Activated CD4-positive, alpha-beta T cell treated with anti-CD3 and anti-CD28 coated beads, Interleukin-2, amount 50 U/mL, for 48 hours (primary cell): ENCODE measurements at places on chromosomes 7 and 10.

DNA sequence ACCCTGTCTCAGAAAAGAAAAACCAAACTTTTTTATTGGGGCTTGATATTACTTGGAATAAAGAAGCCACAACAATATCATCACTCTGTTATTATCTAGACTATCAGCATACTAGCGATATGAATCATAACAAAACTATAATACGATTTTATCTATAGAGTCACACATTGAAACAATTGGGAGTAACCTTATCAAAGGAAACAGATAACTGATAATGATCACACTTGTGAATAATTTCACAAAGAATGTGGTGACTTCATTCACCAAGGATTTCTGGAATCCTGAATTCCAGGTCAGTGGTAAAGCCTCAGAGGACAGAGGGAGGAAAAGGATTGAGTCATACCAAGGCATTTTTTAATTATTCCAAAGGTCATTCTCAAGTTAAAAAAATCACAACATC is 32.1 kb upstream of the NMT2 start:
- no peak for DNase-seq

DNA sequence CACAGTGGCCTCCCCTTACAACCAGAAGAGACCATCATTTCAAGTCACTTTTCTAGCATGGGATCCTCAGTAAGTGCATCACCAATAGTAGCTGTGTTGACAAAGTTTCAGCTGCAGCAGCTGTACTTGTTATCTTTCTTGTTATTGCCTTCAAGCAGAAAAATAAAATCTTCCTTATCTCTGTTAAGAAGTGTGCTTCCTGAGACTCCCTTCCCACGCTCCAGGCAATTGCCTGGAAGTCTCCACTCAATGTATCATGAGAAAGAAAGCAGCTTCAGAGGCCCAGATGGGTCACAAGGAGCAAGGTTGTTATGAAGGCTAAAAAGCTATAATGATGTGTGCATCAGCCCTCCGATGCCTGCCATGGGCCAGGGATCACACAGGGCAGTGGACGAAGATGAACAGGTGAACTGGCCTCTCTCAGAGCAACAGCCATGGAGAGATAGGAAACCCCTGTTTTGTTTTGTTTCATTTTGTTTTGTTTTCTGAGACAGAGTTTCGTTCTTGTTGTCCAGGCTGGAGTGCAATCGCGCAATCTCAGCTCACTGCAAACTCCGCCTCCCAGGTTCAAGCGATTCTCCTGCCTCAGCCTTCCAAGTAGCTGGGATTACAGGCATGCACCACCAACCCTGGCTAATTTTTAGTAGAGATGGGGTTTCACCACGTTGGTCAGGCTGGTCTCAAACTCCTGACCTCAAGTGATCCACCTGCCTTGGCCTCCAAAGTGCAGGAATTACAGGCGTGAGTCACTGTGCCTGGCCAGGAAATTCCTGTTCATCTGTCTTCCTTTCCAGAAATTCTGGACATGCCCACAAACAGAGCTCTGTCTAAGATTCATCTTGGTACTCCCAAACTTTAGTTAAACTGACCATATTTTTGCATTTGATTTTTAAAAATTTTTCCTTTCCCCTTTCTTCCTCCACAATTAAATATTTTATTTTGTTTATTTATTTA is 340.5 kb downstream of the TNS3 start:
- no peak for DNase-seq

- no peak for DNase-seq
Measured at GRCh38 chr7:15554081-15554480, 7.7 kb downstream of the AGMO start.

GRCh38 chr10:79387974-79388850 is 40.9 kb downstream of the PPIF start:
- DNase-seq, result no peak

DNA sequence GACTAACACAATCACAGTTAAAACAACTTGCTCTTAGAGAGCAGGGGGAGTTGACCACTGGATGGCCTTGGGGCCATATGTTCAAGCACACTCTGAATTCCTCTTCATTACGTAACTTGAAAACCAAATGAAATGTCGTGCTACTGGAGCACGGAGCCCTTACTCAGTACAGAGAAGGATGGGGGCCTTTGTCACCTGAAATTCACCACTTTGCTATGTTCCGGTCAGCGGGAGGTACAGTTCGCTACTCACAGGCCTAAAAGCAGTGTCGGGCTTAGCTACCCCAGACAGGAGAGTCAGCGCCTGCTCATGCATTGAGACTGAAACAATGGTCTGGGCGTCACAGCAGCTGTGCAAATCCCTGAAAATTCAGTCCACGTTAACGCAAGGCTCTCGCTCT is 39.6 kb downstream of the GLI3 start:
- no peak for DNase-seq

- DNase-seq, result no peak
Measured at GRCh38 chr10:52778511-52779392, 6.2 kb upstream of the MBL2 start.

- DNase-seq, result no peak
Measured at GRCh38 chr10:4532976-4533375, 293.0 kb upstream of the AKR1E2 start.

DNA sequence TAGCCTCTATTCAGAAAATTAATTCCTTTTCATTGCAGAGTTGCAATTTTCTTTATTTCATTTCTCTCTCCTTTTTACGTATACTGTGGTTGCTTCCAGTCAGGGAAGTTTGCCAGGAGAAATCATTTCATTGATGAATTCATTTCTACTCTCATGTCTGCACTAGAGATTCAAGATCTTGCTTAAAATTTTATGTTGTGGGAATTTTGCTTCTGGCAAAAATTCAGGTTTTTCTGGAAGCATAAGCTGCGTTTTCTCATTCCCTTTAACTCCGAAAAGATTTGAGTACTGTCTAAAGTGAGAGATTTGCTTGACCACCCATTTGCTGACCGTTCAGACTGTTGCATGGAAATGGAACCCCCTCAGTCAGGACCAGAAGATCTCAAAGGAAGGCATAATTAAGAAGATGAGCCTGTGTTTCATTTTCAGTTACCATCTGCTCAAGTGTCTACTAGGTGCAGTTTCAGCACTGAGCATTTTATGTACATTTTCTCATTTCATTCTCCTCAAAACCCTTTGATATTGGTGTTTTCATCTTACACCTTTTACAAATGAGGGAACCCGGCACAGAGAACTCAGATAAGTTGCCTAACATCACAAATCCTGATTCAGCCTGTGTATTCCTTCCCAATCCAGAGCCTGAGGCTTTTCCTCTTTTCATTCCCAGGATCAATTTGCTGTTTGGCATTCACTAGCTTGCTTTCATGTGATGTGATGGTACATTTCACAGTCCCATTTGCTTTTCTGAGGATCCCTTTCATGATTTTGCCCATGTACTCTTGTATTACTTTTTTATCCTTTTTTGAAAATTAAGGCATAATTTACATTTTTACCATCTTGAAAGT is 3.9 kb downstream of the PTPRZ1 start:
- no peak for DNase-seq

DNA sequence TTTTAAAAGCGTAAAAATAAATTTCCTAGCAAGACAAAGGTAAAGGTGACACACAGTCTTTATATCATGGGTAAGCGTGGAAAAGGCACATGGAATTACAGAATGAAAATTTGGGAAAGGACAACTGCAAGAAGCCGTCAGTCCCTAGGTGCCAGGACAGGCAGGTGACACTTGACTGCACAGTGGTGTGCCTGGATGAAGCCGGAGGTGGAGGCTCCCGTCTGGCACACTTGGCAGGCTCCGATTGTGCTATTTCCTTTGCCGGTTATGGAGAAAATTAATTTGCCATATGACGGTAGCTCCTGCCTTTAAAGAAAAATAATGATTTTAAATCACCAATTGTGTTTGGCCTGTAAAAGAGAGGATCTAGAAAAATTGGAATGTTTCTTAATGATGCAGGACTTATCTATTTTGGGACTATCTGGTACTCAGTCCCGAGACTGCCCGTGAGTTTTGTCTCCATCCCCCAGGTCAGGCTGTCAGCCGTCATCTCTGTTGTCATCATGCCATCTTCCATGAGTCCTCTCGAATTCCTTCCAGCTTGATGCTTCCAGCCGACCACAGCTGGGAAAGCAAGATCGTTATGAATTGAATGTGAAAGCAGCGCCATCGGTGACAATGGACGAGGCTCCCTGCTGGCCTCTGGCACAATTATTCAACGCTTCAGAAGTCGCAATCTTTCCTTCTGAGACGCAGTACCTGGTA is 56.2 kb upstream of the MGMT start:
- no peak for DNase-seq

- no peak for DNase-seq
Measured at GRCh38 chr7:56097700-56098099, 4.9 kb upstream of the PHKG1 start.

- peak; percentile 64 for DNase-seq
Measured at GRCh38 chr10:14571866-14572507, 202.7 kb downstream of the FAM107B start.

DNA sequence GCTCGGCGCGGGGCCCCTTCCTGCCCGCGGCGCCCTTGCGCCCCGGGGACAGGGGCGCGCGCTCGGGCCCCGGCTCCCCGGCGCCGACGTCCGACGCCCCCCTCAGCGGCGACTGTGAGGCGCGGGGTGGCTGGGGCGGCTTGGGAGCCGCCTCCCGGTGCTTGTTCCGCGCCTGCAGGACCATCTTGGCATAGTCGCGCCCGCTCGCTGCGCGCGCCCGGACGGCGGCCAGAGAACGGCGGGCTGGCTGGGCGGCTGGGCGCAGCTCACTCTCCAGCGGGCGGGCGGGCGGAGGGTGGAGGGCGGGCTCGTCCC is at the start of gene DPY19L1:
Gene DPY19L1, minus strand, starts transcription at position 275 of the 315 bp plus-strand sequence. Its CDS starts 91 bp downstream, at position 184.
- no peak for DNase-seq

- DNase-seq, result no peak
Measured at GRCh38 chr7:53531-53930, 138.8 kb upstream of the FAM20C start.

GRCh38 chr7:29372351-29373090 is 177.9 kb downstream of the CHN2 start:
- no peak for DNase-seq

GRCh38 chr7:68839014-68839413 is 759.3 kb upstream of the AUTS2 start:
- no peak for DNase-seq

GRCh38 chr10:3534433-3534832 is 250.6 kb downstream of the KLF6 start:
- no peak for DNase-seq

DNA sequence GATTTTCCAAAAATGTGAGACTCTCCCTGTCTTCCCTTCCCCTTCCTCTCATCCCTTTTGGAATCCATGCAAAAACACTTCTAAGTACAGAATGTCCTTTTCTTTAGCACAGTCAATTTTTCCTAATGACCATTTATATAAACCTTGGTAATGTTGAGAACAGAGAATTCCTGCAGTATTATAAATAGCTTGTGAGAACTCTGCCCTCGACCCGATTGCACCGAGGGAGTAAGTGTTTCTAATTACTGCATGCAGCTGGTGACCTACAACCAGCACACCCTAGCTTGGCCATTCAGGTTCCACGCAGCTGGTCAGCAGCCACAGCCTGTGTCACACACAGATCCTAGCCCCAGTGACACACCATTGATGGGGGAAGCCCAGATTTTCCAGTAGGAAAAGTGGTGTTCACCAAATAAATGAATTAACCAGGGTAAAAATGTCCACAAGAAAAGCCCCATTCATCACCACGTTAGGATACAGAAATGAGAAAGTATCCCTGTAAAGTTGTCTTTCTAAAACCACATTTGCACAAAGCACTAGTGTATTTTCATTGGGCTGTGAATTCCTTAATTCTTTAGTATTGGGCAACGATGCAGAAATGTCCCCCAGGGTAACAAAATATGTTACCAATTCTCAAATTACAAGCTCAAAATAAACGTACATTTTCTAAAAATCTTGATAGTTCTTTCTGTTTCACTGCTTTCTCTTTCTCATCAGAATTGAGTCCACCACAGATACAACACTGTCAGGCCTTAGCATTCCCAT is 499.0 kb upstream of the KLF6 start:
- no peak for DNase-seq

DNA sequence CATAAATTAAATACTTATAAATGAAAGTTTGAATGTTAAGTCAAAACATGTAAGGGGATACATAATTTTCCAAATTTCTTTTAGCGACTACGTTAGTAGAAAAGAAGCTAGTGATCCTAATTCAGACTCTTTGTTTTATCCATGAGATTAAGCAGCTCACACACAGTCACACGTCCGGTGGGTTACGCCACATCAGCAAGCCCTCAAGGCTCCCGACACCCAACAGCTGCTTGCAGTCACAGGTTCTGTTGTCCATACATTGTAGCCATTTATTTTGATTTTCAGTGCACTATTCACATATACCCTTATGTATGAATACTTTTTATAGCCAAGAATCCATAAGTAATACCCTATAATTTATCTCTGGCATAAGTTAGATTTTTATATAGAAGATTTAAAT is 39.5 kb downstream of the XRCC2 start:
- no peak for DNase-seq

- DNase-seq, result peak; percentile 74
Measured at GRCh38 chr7:117124591-117125220, 171.4 kb downstream of the ST7 start.

- no peak for DNase-seq
Measured at GRCh38 chr7:133029463-133029862, 52.4 kb downstream of the CHCHD3 start.

DNA sequence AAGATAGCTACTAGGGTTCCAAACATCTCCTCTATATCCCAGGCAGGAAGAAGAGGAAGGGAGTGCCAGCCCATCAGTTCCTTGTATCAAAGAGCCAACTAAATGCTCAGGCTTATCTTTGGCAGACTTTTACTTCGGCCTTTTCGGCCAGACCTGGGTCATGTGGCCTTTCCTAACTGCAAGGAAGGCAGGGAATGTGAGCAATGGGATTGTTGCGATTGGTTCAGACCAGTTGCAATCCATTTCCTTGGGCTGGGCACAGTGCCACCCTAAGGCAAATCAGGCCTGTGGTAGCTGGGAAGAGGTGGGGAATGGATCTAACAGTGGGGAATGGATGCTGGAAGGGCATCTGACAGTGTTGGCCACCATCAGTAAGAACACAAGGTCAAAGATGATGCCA is 109.9 kb downstream of the RPS24 start:
- DNase-seq, result no peak

- DNase-seq, result no peak
Measured at GRCh38 chr10:121248266-121248665, 350.0 kb downstream of the FGFR2 start.

- no peak for DNase-seq
Measured at GRCh38 chr7:135661311-135662122, 797 bp upstream of the STMP1 start.

DNA sequence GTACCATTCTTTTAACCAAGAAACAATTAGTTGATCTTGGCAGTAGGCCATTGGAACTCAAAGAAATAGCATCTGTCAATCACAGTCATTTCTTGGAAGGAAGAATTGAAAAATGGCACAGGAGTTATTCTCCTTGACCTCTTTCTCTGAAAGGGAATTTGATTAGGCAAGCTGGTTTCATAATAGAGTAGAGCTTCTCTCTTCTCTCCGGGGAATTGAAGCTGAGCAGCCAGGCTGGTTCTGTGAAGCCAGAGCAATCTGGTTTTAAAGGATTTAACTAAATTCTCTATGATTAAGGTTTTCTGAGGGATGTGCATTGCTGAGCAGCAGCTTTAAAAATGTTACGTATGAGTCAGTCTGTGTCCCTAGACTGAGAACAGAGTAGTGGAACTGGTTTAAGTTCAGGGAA is 70.2 kb downstream of the AHCYL2 start:
- no peak for DNase-seq

GRCh38 chr10:133381036-133381435 is 2.0 kb downstream of the PAOX start:
- no peak for DNase-seq
